ENCODE measurements at places on chromosomes 16 and 17. TPM values are rescaled to one million over a fixed set of nuclear protein-coding genes. Genes with fewer than 3 reads are reported as not detected.

The ABCA6 gene
- total RNA-seq: under 0.01 TPM

- peaks cover 3% of the 10 kb centered on the region for H3K36me3 ChIP-seq
- H3K27ac ChIP-seq: no peak overlapping the region
- no peaks in the 10 kb centered on the region for H3K4me1 ChIP-seq
- DNase-seq: no peak
- no peak overlapping the region for H3K4me3 ChIP-seq
Observed at GRCh38 chr17:80109713-80110446, 8.5 kb downstream of the GAA start.

DNA sequence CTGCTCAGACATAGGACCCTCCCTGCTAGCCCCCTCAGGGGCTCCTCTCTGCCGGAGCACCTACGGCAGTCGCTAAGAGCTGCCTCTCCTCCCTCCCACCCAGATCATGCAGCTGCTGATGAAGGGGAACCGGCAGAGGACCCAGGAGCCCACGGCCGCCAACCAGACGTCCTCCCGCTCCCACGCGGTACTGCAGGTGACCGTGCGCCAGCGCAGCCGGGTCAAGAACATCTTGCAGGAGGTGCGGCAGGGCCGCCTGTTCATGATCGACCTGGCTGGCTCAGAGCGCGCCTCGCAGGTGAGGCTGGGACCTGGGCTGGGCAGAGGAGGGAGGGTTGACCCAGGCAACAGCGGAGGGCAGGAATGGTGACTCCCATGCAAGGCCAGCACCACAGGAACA lies 17.0 kb downstream of the BTBD17 start:
- no peaks in the 10 kb centered on the region for H3K4me1 ChIP-seq
- H3K27ac ChIP-seq: no peak overlapping the region
- no peaks in the 10 kb centered on the region for H3K27me3 ChIP-seq
- no peak overlapping the region for H3K4me3 ChIP-seq
- no peak for DNase-seq
- H3K36me3 ChIP-seq: no peaks in the 10 kb centered on the region

- H3K27ac ChIP-seq: no peak overlapping the region
- H3K36me3 ChIP-seq: 0 out of 2 replicates have a peak, but pooled peaks cover 2% of the 10 kb centered on the region
- H3K4me1 ChIP-seq: no peaks in the 10 kb centered on the region
- no peaks in the 10 kb centered on the region for H3K27me3 ChIP-seq
- H3K4me3 ChIP-seq: no peak overlapping the region
Observed at GRCh38 chr17:3571043-3571900, 13.7 kb upstream of the TRPV3 start.

The KRTAP3-1 gene
- total RNA-seq: not detected

The MMP25 gene
- not detected for total RNA-seq

The EPX gene
- total RNA-seq: not detected

- no peak overlapping the region for H3K27ac ChIP-seq
- H3K27me3 ChIP-seq: no peaks in the 10 kb centered on the region
- H3K4me3 ChIP-seq: no peak overlapping the region
- DNase-seq: no peak
- peaks cover 4% of the 10 kb centered on the region for H3K4me1 ChIP-seq
Observed at GRCh38 chr17:12982224-12982623, 35.6 kb downstream of the ELAC2 start.

The ABI3 gene
- total RNA-seq: 1.1 TPM

- H3K36me3 ChIP-seq: peaks cover 17% of the 10 kb centered on the region
- no peak overlapping the region for H3K27ac ChIP-seq
- no peak for DNase-seq
- H3K4me3 ChIP-seq: peak overlapping the region; percentile 65
- H3K4me1 ChIP-seq: no peaks in the 10 kb centered on the region
Observed at GRCh38 chr16:30418350-30419181, 11.2 kb downstream of the ZNF771 start.

DNA sequence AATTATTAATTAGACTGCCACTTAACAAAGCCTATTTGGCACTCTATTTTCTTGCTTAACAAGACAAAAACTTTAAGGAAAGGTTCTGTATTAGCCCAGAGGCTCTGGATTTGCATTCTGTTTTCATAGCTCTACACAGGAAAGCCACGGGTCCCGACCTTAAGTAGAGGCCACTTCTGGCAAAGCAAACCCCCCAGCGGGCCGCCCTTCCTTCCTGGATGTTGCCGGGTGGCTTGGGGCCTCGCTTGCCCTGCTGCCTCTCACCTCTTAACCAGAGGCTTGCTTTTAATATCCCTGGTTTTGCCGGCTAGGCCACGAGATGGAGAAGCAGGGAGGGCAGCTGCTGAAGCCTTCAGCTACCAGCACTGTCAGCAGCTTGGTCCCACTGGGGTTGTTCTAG lies 4.4 kb downstream of the RTN4RL1 start:
- H3K4me3 ChIP-seq: no peak overlapping the region
- H3K27ac ChIP-seq: no peak overlapping the region
- H3K27me3 ChIP-seq: peaks cover 85% of the 10 kb centered on the region
- H3K36me3 ChIP-seq: no peaks in the 10 kb centered on the region

The GHDC gene
- 4.4 TPM for total RNA-seq

GRCh38 chr16:50188619-50189136 lies 35.6 kb downstream of the TENT4B start:
- H3K27me3 ChIP-seq: no peaks in the 10 kb centered on the region
- H3K27ac ChIP-seq: no peak overlapping the region
- no peak for DNase-seq
- H3K36me3 ChIP-seq: no peaks in the 10 kb centered on the region

- peak overlapping the region; percentile 2 for H3K27ac ChIP-seq
- no peaks in the 10 kb centered on the region for H3K27me3 ChIP-seq
- DNase-seq: no peak
- peaks cover 19% of the 10 kb centered on the region for H3K4me1 ChIP-seq
Observed at GRCh38 chr17:42399948-42400843, 12.0 kb upstream of the STAT3 start.

- H3K4me3 ChIP-seq: no peak overlapping the region
- H3K27me3 ChIP-seq: no peaks in the 10 kb centered on the region
- no peaks in the 10 kb centered on the region for H3K4me1 ChIP-seq
- no peaks in the 10 kb centered on the region for H3K36me3 ChIP-seq
- no peak overlapping the region for H3K27ac ChIP-seq
Observed at GRCh38 chr17:82412535-82413520, 5.3 kb upstream of the HEXD start.

The KIF18B gene
- 1.3 TPM for total RNA-seq

GRCh38 chr17:5179003-5179402 lies 12.7 kb downstream of the ZNF594 start:
- H3K4me1 ChIP-seq: no peaks in the 10 kb centered on the region
- no peak overlapping the region for H3K4me3 ChIP-seq
- no peak for DNase-seq

The GRIN2C gene
- total RNA-seq: not detected

DNA sequence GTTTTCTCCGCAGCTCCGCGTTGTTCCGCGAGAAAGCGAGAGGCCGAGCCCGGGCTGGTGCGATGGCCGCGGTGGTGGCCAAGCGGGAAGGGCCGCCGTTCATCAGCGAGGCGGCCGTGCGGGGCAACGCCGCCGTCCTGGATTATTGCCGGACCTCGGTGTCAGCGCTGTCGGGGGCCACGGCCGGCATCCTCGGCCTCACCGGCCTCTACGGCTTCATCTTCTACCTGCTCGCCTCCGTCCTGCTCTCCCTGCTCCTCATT lies 404 bp downstream of the EMC6 start:
- peaks cover 19% of the 10 kb centered on the region for H3K36me3 ChIP-seq
- no peak for DNase-seq
- peaks cover 10% of the 10 kb centered on the region for H3K4me1 ChIP-seq
- H3K4me3 ChIP-seq: peak overlapping the region; percentile 71

- H3K4me3 ChIP-seq: no peak overlapping the region
- no peaks in the 10 kb centered on the region for H3K36me3 ChIP-seq
- no peaks in the 10 kb centered on the region for H3K4me1 ChIP-seq
- DNase-seq: no peak
- no peak overlapping the region for H3K27ac ChIP-seq
Observed at GRCh38 chr16:81212830-81213465, 25.5 kb upstream of the BCO1 start.

DNA sequence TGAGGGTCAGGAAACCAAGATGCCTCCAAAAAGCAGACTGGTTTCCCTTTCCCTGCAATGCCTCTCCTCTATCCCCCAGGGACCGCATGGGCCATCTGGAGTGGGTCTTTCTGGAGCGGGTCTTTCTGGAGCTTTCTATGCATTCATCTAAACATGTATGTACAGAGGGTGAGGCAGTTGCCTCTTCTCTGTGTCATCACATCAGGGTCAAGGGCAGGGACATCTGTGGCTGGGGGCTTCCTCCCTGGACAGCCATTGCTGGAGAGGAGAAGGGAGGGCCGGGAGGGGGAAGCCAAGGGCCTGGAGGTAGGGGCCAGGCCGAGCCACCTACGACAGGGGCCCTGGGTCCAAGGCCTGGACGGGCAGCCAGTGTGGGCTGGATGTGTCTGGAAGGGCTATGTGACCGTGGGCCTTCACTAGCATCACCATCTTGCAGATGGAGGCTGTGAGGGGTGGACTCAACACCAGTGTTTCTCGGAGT lies 840 bp downstream of the ADCY7 start:
- DNase-seq: no peak
- H3K27me3 ChIP-seq: peaks cover 1% of the 10 kb centered on the region
- peaks cover 19% of the 10 kb centered on the region for H3K4me1 ChIP-seq

- H3K36me3 ChIP-seq: peaks cover 1% of the 10 kb centered on the region
- H3K27ac ChIP-seq: no peak overlapping the region
- no peak overlapping the region for H3K4me3 ChIP-seq
Observed at GRCh38 chr16:46787909-46788308, 39.8 kb upstream of the MYLK3 start.

The HOXB7 gene
- total RNA-seq: 3.3 TPM

GRCh38 chr16:19601083-19601976 lies 45.8 kb downstream of the VPS35L start:
- no peak overlapping the region for H3K27ac ChIP-seq
- DNase-seq: peak; percentile 36
- no peaks in the 10 kb centered on the region for H3K27me3 ChIP-seq
- H3K4me3 ChIP-seq: no peak overlapping the region
- H3K36me3 ChIP-seq: peaks cover 10% of the 10 kb centered on the region

GRCh38 chr17:43787728-43788127 lies 7.5 kb downstream of the CFAP97D1 start:
- H3K27me3 ChIP-seq: no peaks in the 10 kb centered on the region
- no peak for DNase-seq
- H3K27ac ChIP-seq: no peak overlapping the region
- H3K36me3 ChIP-seq: no peaks in the 10 kb centered on the region

DNA sequence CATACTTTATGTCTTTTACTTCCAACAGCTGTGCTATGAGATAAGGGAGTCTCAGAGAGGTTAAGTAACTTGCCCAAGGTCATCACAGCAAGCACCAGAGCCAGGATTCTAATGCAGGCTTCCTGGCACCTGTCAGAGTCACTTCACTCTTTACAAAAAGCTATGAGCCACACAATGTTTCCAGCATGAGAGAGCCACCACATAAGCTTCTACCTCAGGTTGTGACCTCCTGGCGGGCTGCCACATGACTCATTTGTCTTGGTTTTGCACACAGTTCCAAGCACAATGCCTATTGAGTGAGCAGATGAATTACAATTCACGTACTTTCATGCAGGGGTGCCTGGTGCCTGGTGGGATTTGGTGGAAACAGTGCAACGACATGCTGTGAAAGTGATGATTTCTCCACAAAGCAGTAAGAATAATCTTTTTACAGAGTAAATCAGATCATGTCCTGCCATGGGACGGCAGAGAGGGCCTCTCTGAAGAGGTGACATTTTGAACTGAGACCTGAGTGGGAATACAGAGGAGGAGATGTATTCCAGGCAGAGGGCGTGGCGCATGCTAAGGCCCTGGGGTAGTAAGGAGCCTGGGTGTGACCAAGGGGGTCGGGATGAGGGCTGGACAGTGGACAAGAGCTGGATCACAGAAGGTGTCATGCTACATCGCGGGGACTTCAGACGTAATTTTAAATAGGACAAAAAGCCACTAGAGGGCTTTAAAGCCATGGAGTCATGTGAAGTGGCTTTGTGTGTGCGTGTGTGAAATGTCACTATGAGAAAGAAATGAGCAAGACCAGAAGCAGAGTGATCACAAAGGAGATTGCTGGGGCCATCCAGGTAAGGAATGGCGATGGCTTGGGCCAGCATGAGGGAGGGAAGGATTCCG lies 53.4 kb downstream of the CACNG3 start:
- H3K4me1 ChIP-seq: no peaks in the 10 kb centered on the region
- no peaks in the 10 kb centered on the region for H3K36me3 ChIP-seq
- H3K27me3 ChIP-seq: no peaks in the 10 kb centered on the region
- no peak overlapping the region for H3K27ac ChIP-seq

GRCh38 chr16:86225905-86226371 lies 284.4 kb upstream of the FOXF1 start:
- peak; percentile 49 for DNase-seq
- no peak overlapping the region for H3K4me3 ChIP-seq
- H3K27ac ChIP-seq: peak overlapping the region; percentile 31
- no peaks in the 10 kb centered on the region for H3K27me3 ChIP-seq
- H3K4me1 ChIP-seq: peaks cover 20% of the 10 kb centered on the region

- DNase-seq: no peak
- H3K27me3 ChIP-seq: no peaks in the 10 kb centered on the region
- no peak overlapping the region for H3K27ac ChIP-seq
- no peaks in the 10 kb centered on the region for H3K36me3 ChIP-seq
- no peaks in the 10 kb centered on the region for H3K4me1 ChIP-seq
- no peak overlapping the region for H3K4me3 ChIP-seq
Observed at GRCh38 chr16:10098991-10099390, 83.2 kb downstream of the GRIN2A start.

The STAC2 gene
- total RNA-seq: not detected

The CD300E gene
- total RNA-seq: not detected

The TPSG1 gene
- not detected for total RNA-seq

GRCh38 chr17:28700830-28701492 lies 10.7 kb downstream of the PROCA1 start:
- no peaks in the 10 kb centered on the region for H3K4me1 ChIP-seq
- DNase-seq: no peak
- H3K27me3 ChIP-seq: no peaks in the 10 kb centered on the region
- no peak overlapping the region for H3K4me3 ChIP-seq
- H3K27ac ChIP-seq: no peak overlapping the region

DNA sequence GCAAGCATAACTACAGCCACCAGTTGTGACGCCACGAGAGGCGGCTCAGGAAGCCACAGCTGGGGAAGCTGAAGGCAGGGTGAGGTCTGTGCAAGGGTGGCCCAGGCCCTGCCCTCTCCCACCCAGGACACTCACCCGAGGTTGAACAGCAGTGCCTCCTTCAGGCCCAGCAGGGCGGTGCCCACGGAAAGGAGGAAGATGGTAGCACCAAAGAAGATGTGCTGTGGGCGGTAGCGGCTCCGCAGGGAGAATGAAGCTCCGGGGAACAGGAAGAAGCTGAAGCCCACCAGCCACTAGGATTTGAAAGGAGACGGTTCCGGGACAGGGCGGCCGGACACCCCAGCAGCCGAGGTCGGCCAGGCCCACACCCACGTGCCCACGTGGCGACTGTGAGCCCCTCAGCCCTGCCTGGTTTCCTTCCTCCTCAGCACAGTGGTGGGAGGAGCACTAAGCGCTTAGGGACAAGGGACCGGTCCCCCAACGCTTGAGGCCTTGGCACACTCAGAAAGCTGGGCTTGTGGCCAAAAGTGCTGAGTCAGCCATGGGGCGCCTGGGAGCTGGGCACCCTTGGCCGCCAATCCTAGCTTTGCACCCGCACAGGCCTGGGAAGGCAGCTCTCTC lies 11.0 kb downstream of the CYB561 start:
- no peak overlapping the region for H3K4me3 ChIP-seq
- no peak overlapping the region for H3K27ac ChIP-seq
- H3K27me3 ChIP-seq: no peaks in the 10 kb centered on the region

The DNAAF8 gene
- total RNA-seq: 0.54 TPM

GRCh38 chr17:39619786-39620101 lies 7.0 kb upstream of the PPP1R1B start:
- H3K27me3 ChIP-seq: peaks cover 44% of the 10 kb centered on the region
- H3K36me3 ChIP-seq: no peaks in the 10 kb centered on the region
- H3K4me3 ChIP-seq: no peak overlapping the region
- no peak for DNase-seq

The PPP1R9B gene
- 38.6 TPM for total RNA-seq

Measured in IMR-90 (cell line).